ENCODE measurements at places on chromosomes 2 and 18.

DNA sequence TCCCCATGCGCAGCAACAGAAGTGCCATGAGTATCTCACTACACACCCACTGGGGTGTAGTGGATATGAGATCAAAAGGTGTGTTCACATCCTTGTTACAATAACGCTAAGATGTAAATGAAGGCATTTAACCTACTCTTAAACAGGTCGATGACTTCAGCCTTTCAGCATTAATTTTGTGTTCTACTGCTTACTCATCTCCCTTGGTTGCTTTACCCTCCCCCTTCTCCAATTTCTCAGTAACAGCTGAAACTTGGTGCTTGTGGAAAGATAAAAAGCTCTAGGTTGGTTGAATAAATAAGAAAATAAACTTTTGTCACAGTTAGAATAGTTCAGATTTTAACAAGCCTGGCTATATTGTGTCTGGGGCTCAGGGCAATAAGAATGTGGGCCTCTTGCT, 147.5 kb upstream of the SESTD1 start:
- DNase-seq = no peak

DNA sequence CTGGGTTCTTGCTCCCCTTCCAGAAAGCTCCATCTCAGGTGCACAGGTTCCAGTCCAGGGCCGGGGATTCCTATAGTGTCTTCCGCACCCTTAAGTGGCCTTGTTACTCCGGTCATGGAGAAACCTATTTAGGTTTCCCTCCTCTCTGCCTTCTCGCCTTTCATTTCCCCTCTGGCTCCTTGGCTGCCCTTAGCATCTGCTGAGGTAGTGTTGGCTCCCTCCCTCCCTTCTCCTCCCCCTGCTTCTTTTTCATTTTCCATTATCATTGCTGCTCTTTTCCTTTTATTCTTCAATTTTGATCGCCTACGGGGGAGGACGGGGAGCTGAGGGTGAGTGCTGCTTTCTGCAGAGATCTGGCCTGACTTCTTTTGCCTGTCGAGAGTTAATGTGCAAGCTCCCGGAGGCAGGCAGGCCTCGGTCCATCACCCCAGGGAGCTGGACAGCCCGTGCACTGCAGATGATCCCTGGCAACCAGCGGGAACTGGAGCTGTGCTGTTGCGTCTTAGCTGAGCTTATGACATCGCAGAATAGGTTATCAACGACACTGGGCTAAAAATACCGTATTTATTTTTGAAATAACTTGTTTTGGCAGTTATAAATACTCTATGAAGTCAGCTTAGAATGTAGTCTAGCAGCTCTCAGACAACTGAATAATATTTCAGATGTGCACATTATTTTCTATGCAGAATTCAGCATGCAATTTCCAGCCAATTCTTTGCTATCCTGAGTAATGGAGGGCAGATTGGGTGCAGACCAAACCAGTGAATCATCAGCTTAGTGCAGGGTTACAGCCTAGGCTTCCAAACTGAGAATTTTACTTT, 141.9 kb downstream of the SLC4A3 start:
- no peak for DNase-seq

GRCh38 chr18:11176481-11176881, 27.1 kb upstream of the PIEZO2 start:
- DNase-seq = no peak

- DNase-seq = peak; percentile 66
These were observed 810 bp upstream of the RBFA start for GRCh38 chr18:80033181-80034067.
